ENCODE measurements at places on chromosomes 11 and 22.

GRCh38 chr11:113014262-113015097, 53.3 kb downstream of the NCAM1 start:
- DNase-seq = peak; percentile 45

GRCh38 chr11:69157822-69158231, 2.1 kb downstream of the SMIM38 start:
- DNase-seq = no peak

DNA sequence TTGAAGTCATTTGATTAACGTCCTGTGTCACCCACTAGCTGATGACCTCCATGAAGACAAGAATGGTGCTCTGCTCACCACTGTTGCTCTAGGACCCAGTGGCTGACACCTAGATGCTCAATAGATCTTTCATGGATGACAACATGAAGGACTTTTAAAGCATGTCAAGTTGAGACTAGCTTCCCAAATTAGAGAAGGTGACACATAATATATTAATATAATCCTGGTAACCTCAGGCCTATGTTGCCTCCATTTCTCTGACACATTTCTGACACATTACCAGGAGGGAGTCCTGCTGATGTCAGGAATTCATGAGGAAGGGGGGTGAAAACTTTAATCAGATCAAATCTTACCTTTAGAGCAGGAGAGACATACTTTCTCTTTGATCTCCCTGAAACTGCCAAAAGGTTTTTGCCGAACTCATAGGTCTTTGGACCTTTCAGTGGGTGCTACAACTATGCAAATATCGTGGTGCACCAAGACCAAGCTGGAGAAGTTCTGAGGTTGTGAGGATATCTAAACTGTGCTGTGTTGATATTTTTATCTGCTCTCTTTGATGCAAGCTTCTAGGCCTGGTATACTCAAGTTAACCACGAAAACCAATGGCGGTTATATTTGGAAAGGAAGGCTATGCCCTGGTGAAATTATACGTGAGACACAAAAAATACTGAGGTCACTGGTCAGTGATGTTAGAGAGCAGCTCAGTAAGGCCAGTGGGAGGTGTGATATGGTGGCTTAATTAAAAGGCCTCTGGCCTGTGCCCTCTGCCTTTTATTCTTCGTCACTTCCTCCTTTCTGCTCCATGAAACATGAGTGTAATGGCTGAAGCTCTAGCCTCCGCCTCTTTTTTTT, 13.2 kb upstream of the AMPD3 start:
- DNase-seq = no peak

DNA sequence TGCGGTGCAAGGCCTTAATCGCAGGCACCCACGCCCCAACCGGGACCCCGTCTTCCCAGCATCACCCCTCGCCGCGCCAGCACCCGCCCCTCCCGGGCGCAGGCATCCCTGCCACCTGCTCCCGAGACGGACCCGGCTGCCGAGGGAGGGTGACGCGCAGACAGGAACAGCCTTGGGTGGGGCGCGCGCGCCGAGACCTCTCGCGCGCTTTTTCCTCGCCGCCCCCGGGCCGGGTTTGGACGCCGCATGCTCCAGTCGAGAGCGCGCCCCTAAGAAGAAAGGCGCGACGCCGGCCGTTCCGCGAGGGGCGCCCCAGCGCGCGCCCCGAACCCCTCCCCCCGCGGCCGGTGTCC, 504 bp downstream of the CFL1 start:
- DNase-seq = no peak

- DNase-seq = no peak
Measured at GRCh38 chr11:1356007-1356435, 33.7 kb upstream of the BRSK2 start.

Measured in fibroblast of skin of back (primary cell).